ENCODE measurements at places on chromosomes 2 and 18. TPM values are rescaled to one million over a fixed set of nuclear protein-coding genes. Genes with fewer than 3 reads are reported as not detected.

IL18R1 gene
- 9.8 TPM for polyA plus RNA-seq

SNRNP27 gene
- polyA plus RNA-seq = 64.3 TPM

GPR155 gene
- polyA plus RNA-seq = 2.1 TPM

TXNDC2 gene
- 0.02 TPM for polyA plus RNA-seq

ARHGAP15 gene
- polyA plus RNA-seq = 55.8 TPM

KRTCAP3 gene
- polyA plus RNA-seq = 13.9 TPM

REG1B gene
- 0.68 TPM for polyA plus RNA-seq

TLK1 gene
- 29.3 TPM for polyA plus RNA-seq

DNA sequence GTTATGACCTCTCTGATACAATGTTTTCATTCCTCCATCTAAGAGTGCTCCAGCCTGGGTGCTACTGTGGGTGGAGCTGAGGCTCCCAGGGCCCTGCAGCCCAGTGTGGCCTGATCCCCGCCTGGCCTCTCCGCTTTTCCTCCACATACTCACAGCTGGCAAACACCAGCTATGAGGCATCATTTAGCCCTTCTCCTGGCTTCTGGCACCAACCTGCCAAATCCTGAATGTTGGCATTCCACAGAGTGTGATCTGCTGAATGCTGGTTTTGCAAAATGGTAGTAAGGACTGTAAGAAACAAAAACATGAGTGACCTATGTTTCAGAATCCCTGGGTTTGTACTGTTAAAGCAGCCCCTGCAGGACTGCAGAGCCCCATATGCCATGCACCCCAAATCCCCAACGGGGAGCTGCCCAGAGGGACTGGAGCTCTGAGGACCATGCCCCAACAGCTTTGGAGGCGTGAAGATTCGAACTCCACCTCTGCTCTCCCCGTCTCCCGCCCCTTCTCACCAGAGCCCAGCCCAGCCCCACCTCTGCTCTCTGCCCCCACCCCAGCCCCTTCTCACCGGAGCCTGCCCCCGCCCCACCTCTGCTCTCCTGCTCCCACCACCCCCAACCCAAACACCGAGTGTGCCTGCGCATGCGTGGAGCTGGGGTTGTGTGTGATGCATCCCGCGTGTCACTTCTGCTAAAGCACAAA lies 4.2 kb downstream of the SLC66A2 start:
- H3K4me3 ChIP-seq = no peak overlapping the region
- H3K27me3 ChIP-seq = peaks cover 10% of the 10 kb centered on the region
- peaks cover 35% of the 10 kb centered on the region for H3K36me3 ChIP-seq
- DNase-seq = no peak
- peaks cover 26% of the 10 kb centered on the region for H3K4me1 ChIP-seq

DNA sequence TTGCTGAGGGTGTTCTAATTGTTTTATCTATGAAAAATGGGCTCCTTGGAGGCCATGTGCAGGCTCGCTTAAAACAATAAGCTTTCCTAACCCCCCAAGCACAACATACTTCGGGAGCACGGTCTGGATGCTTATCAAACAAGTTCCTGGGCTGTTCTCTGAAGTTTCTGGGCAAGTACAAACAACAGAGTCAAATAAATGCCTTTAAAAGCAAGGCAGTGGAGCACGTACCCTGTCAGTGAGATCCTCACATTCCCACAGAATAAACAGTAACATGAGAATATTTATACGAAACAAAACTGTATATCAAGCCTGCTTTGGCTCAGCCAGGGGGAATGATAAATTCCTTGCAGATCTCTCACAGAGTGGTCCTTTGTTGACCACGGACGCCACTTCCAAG lies 44.8 kb downstream of the FTCDNL1 start:
- DNase-seq = no peak
- no peaks in the 10 kb centered on the region for H3K4me1 ChIP-seq
- no peak overlapping the region for H3K4me3 ChIP-seq
- no peak overlapping the region for H3K27ac ChIP-seq

GRCh38 chr2:129460299-129461198 lies 518.9 kb upstream of the RAB6C start:
- no peaks in the 10 kb centered on the region for H3K27me3 ChIP-seq
- H3K4me1 ChIP-seq = no peaks in the 10 kb centered on the region
- H3K4me3 ChIP-seq = no peak overlapping the region
- no peak for DNase-seq
- no peak overlapping the region for H3K27ac ChIP-seq
- H3K36me3 ChIP-seq = no peaks in the 10 kb centered on the region

DNA sequence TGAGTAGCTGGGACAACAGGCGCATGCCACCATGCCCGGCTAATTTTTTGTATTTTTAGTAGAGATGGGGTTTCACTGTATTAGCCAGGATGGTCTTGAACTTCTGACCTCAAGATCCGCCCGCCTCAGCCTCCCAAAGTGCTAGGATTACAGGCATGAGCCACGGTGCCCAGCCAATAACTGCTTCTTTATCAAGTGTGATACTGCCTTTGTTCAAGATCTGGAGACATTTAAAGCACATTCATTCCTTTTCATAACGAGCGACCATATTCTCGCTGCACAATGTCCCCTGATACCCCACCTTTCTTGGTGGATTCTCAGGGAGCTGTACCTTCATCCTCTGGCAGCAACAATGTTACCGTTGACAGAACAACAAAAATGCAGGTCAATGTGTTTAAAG lies 75.4 kb downstream of the PIEZO2 start:
- no peaks in the 10 kb centered on the region for H3K27me3 ChIP-seq
- no peaks in the 10 kb centered on the region for H3K4me1 ChIP-seq

- H3K36me3 ChIP-seq = no peaks in the 10 kb centered on the region
- peaks cover 8% of the 10 kb centered on the region for H3K27me3 ChIP-seq
Measured at GRCh38 chr2:201854841-201855240, 48.5 kb downstream of the CDK15 start.

DNA sequence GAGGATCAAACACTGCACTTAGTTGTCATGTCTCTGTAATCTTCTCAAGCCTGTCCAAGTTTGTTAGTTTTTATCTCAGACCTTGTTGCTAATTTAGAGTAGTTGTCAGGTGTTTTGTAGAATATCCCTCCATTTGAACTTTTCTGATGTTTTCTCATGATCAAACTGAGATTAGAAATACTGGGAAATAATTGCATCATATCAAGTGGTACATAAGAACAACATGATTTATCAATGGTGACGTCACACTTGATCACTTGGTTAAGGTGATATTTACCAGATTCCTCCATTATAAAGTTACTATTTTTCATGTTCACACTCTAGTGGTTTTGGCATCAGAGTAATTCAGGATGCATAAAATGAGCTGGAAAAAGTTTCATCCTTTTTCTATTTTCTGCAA lies 1182.4 kb upstream of the ZEB2 start:
- no peak overlapping the region for H3K27ac ChIP-seq
- H3K36me3 ChIP-seq = no peaks in the 10 kb centered on the region
- DNase-seq = no peak
- no peak overlapping the region for H3K4me3 ChIP-seq
- no peaks in the 10 kb centered on the region for H3K27me3 ChIP-seq
- no peaks in the 10 kb centered on the region for H3K4me1 ChIP-seq

GRCh38 chr2:174106736-174107135 lies 141.6 kb upstream of the SP3 start:
- H3K4me1 ChIP-seq = no peaks in the 10 kb centered on the region
- no peaks in the 10 kb centered on the region for H3K27me3 ChIP-seq
- no peak overlapping the region for H3K27ac ChIP-seq
- H3K4me3 ChIP-seq = no peak overlapping the region
- H3K36me3 ChIP-seq = no peaks in the 10 kb centered on the region

DNA sequence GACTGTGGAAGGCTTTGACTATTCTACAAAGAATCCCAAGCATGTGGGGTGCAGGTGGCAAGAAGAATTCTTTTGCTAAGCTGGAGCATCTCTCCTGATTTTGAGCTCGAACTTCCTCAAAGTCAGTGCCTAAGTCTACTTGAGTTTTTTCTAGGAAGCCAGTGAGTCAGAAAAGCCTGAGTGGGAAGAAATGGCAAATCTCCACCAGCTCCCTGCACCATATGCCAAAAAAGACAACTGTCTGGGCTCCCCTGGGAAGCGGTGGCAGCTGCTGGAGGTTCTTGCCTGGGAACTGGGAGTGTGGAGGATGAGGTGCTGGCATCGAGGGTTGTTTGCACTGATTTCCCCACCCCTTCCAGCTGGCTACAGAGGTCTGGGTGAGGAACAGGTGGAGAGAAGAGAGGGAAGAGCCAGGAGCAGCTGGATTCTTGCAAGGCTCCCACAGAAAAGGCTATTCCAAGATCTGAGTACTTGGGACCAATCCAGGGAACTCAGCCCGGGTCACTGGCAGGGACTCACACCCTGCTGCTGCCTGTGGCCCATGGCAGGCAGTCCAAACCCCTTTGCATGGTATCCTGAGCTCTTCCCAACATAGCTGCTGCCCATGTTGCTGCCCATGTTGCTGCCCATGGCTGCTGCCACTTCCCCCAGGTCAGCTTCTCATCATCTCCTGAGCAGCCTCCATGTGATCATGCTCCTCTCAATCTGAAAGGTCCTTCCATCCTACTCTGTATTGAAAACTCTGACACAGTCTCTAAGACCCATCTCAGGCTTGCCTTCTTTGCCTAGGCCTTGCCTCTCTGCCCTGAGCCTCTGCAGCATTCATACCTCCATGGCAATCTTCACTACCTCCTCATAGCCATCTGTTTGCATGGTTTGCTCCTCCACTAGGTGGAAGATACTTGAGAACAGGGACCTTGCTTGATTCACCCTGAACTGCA lies 128.3 kb upstream of the SPATS2L start:
- no peak for DNase-seq
- no peaks in the 10 kb centered on the region for H3K4me1 ChIP-seq
- no peaks in the 10 kb centered on the region for H3K36me3 ChIP-seq
- H3K4me3 ChIP-seq = no peak overlapping the region
- H3K27me3 ChIP-seq = no peaks in the 10 kb centered on the region

DNA sequence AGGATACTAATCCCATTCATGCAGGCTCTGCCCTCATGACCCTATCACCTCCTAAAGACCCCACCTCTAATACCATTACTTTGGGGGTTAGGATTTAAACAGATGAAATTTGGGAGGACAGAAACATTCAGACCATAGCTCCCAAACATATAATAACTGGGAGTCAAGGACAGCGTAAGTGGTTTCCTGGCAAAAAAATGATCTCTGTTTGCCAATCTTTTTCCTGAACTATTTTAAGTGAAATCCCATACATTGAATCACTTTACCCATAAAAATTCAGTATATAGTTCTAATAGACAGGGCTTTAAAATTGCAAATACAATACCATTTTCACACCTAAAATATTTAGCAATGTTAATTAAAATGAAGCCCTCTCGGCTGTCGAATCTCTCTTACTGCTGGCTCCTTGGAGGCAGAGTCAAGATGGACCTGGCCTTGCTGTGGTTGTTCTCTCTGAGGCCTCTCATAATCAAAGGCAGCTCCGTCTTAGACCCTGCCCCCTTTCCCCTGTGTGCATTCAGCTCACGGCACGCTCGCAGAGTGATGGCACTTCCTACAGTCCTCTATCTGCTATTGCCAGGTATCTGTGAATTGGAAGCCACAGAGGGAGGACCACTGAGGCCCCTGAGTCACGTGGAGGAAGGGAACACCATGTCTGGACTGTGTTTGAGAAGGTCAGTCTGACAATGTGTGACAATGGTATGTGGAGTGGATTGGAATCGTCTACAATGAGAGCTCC lies 132.3 kb downstream of the UXS1 start:
- DNase-seq = no peak
- H3K4me1 ChIP-seq = peaks cover 20% of the 10 kb centered on the region
- peaks cover 25% of the 10 kb centered on the region for H3K27me3 ChIP-seq
- H3K27ac ChIP-seq = no peak overlapping the region
- H3K36me3 ChIP-seq = no peaks in the 10 kb centered on the region

DNA sequence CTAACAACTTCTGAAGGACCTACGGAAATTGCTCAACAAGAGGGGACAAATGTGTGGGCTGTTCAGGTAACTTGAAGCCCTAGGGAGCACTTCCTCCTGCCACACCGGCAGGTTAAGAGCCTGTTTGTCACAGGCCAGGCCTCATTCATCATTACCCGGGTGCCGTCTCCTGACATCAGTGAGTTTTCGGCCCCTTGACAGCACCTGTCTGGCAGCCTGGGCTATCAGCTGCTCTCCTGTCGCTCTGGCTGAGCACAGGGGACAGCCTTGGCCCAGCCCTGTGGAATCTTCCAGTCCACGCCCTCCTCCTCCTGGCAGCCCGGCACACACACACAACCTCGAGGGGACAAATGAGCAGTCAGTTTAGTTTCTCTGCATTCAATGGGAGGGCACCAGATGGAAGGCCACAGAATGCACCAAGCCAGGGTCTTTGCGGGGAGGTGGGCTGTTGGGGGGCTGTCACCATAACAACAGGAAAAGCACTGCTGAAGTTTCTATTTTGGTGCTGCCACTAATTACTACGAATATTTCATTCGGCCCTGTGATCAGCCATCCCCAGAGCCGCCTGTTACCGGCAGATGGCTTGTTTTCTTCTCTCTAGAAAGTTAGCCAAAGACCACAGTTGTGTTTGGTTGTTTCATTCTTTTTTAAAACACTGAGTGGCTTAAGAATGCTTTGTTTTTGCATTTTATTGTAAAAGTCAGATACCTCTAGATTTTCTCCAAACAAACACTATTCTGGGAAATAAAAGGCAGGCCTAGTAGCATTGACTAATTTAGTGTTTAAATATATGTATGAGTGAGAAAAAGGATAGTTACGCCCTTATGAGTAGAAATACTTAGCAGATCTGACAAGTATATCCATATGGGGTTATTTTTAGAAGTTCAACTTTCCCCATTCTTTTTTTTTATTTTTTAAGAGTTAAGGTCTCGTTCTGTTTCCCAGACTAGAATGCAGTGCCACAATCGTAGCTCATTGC lies 189.9 kb upstream of the NDUFV2 start:
- H3K27ac ChIP-seq = peak overlapping the region; percentile 18
- H3K36me3 ChIP-seq = no peaks in the 10 kb centered on the region
- no peak overlapping the region for H3K4me3 ChIP-seq
- H3K27me3 ChIP-seq = no peaks in the 10 kb centered on the region
- no peaks in the 10 kb centered on the region for H3K4me1 ChIP-seq

GRCh38 chr2:85383850-85384249 lies 26.3 kb downstream of the CAPG start:
- H3K27me3 ChIP-seq = no peaks in the 10 kb centered on the region
- H3K4me3 ChIP-seq = no peak overlapping the region
- no peak for DNase-seq
- peaks cover 9% of the 10 kb centered on the region for H3K36me3 ChIP-seq
- H3K4me1 ChIP-seq = no peaks in the 10 kb centered on the region

DNA sequence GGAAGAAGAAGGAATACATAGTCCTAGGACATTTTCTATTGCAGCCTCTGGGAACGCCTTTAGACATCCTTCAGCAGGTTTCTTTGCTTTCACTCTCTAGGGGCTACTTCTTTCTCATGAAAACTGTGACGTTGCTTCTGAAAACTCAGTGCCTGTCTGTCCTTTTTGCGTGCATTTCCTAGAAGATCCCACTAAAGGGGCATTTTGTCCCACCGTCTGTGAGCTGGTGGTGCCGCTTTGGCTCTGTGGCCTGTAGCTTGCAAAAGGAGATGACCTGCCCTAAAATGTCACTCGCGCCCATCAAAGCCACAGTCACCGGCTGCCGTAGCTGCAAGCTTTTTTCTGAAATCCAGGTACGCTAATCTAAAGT lies 579 bp downstream of the STAT4 start:
- H3K4me1 ChIP-seq = peaks cover 9% of the 10 kb centered on the region
- H3K36me3 ChIP-seq = no peaks in the 10 kb centered on the region
- no peak for DNase-seq
- peak overlapping the region; percentile 57 for H3K4me3 ChIP-seq
- H3K27me3 ChIP-seq = no peaks in the 10 kb centered on the region
- H3K27ac ChIP-seq = peak overlapping the region; percentile 74

All from thymus (tissue), 14 donors.